ENCODE measurements at places on chromosomes 6 and 20.

DNA sequence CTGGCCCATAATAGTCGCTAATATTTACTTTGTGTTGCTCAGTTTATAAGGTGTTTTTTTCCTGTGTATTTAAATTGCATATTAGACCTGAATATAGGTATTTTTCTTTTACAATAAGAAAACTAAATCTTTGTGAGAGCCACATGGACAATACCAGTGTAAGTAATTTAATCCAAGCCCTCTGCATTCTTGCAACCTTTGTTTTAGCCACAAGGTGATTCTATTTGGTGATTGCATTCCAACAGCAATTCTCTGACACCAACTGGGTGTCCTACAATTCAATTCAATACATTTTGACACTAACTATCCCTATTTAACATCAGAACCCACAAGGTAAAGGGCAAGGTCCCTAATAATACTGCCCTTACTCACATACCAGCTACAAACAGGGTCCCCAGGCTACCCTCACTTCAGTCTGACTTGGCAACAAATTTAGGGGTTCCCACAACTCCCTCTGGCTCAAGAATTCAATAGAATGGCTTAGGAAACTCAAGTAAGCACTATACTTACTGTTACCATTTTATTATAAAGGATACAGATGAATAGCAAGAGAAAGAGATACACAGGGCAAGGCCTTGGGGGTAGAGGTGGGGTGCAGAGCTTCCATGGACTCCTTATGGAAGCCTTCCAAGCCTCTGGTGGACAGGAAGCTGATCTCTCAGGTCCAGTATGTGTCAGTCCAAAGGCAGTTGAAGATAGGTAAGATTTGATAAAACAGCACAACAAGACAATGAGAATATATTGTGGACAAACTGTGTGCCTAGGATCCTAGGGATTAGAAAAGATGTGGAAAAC lies 169.3 kb downstream of the CD83 start:
- no peak for DNase-seq

DNA sequence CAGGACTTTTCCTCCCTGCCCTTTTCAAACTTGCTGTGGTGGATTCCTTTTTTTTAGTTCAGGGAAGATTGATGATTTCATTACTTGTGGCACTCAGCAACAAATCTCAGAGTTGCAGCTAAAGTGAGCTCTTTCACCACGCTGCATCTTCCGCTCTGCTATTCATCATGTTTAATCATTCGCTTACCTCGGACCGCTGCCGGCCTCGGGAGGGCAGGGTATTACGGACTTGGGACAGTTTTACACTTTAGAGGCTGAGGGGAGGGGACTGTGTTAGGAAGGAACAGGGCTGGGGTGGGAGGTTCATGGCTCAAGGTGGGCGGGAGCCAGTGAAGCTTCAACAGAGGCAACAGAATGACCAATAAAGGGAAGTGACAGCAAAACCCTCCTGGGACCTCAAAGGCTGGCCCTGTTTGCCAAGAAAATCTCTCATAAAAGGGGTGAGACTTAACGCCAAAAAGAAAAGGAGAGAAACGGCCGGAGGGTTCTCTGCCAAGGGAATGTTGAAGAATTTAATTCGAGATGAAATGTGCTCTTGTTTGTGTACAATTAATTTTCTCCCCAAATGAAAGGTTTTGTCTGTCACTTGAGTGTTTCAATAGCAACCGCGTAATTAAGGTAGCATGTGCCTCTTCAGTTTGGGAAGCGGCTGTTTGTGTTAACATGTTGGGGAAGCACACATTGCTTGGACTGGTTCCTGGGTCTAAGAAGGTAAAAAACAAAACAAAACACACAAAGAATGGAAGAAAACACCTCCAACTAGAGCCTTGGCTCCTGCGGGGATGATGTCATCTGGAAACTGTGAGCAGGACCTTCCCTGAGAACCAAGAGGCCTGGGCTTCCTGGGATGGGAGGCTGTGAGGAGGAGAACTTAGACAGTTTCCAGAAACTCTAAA lies 72.5 kb upstream of the SULF2 start:
- no peak for DNase-seq

GRCh38 chr6:104326173-104327001 lies 533.3 kb downstream of the HACE1 start:
- DNase-seq, result no peak

- no peak for DNase-seq
Measured at GRCh38 chr6:2426561-2427340, 181.3 kb upstream of the GMDS start.

DNA sequence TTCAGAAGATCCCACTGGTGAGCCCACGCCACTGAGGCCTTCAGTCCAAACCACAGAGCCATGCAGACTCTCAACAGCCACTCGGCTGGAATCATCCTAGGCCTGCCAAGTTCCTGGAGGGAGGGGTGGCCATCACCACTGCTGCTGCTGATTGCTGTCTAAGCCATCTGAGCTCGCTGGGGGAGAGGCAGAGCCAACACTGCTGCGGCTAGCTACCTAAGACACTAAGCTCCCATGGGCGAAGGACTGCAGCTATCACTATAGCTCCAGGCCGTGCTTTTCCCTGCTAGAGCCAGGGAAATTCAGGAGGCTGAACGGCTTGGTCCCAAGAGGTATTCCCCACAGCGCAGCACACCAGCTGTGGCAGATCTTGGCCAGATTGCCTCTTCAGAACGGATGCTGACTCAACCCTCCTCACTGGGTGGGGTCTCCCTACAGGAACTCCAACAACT lies 73.6 kb downstream of the TBC1D32 start:
- DNase-seq, result no peak

DNA sequence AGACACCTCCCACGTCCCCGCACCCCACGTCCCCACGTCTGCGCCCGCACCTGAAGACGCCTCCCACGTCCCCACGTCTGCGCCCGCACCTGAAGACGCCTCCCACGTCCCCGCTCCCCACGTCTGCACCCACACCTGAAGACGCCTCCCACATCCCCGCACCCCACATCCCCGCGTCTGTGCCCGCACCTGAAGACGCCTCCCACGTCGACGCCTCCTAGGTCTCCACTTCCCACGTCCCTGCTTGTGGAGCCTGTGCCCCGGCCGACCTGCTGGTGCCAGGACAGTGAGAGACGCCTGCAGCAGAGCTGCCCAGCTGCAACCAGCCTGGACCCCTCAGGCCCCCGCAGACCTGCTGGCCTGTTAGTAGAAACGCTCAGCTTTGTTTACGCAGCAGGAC lies 22.6 kb downstream of the ANKRD60 start:
- no peak for DNase-seq

DNA sequence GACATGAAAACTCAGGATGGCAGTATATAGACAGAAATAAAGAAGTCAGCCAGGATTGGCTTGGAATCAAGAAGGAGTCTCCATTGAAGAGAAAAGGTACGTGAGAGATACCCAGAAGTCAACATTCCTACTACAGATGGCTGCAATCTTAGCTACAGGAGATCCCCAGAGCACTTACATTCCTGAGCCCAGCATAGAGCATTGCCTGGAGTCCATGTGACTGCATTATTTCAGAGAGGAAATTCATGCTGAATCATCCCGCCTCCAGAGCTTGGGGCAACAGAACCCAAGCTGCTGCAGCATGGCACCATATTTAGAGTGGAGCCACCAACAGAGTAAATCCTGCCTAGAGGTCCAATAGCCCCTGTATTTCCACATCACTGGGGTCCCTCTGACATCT lies 125.0 kb upstream of the GRIK2 start:
- DNase-seq, result no peak

DNA sequence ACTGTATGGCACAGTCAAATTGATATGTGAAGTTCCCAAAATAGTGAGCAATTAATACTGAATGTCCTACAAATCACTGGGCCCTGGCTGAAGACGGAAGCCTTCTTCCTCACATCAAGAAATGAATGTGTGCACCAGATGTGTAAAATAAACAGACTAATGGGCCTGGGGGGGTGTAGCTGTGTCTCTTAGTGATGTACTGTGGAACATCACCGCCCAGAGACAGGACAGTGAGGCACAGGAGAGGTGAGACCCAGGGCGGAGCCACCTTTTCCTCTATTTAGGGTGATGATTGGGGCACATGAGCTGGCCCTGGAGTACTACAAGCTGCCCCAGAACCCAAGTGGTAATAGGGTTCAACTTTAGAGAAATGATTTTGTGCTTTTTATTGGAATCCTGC lies 368.5 kb upstream of the ARID1B start:
- DNase-seq, result no peak

GRCh38 chr6:139962654-139963347 lies 588.4 kb upstream of the CITED2 start:
- DNase-seq, result no peak

- no peak for DNase-seq
Measured at GRCh38 chr20:23244916-23245552, 105.6 kb upstream of the NXT1 start.

DNA sequence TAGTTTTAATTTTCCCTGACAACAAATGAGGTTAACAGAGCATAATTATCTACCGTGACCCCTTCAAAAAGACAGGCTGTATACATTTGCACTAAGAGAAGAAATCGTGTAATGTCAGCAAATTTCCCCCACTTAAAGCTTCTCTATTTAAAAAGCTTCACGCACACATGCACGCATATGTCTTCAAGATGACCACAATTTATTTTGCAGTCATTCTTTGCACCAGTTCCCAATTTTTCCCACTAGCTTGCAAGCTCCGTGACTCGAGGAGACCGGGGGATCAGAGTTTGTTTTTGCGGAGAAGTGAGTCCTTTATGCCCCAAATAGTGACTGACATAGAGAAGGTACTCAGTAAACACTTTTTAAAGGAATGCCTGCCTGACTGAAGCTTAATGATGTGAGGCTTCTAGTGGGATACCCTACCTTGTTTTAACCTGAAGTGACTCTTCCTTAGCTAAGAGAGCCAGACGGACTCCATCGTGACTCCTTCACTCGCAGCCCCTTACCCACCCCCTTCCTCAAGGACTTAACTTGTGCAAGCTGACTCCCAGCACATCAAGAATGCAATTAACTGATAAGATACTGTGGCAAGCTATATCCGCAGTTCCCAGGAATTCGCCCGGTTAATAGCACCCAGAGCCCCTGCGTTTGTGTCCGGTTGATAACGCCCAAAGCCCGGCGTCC lies 9.3 kb upstream of the NQO2 start:
- no peak for DNase-seq

DNA sequence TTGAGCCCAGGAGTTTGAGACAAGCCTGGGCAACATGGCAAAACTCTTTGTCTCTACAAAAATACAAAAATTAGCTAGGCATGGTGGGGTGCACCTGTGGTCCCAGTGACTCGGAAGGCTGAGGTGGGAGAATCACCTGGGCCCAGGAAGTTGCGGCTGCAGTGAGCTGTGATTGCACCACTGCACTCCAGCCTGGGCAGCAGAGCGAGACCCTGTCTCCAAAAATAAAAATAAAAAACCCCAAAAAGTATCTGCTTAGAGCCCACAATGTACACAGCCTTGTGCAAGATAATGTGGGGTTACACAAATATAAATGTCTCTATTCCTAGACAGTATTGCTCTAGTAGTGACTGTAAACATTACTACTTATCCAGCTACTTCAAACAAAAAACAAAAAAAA lies 5.9 kb downstream of the ESF1 start:
- no peak for DNase-seq

DNA sequence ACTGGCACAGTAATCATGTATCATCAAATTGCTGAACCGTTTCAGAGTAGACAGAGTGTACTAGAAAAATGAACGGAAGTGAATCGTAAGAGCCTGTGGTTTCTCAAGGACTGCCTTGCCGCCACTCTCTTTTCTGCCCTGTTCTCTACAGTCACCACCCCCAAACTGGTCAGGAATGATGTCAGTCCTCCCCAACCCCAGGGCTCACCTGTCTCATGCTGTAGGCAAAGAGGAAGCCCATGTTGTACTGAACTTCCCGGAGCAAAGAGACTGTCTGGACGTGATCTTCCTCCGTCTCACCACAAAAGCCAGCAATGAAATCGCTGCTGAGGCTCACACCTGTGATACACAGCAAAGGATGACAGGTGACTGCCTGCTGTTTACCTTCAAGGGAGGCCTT lies 31.0 kb downstream of the CDK5RAP1 start:
- DNase-seq, result no peak

DNA sequence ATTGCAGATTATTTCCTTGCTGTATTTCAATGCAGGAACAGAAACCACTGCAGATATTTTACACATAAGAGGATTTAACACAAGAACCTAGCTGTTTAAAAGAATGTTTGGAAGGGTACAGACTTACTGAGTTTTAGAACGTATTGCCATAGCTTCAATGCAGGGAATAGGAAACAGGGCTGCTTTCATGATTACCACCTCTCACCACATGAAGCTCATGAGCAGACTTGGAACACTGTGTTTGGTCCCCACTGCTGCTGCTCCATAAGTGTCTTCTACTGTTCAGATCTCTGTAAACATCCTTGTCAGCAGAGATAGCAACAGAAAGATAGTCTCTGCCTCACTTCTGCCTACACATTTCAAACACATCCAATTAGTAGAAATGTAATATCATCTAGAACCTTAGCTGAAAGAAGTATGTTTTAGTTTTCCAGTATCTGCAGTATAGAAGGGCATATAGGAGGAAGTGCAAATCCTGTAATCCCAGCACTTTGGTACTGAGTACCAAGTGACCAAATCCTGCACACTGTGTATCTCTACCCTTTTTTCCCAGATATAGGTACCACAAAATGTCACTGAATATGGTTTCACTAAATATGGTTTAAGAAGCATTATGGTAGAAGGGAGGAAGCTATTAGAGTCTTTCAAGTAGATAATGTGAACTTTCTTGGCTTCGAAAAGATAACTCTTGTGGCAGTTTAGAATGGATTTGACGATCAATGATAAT lies 51.9 kb downstream of the STXBP5 start:
- no peak for DNase-seq

- DNase-seq, result peak; percentile 69
Measured at GRCh38 chr6:137589067-137589848, 95.1 kb upstream of the OLIG3 start.

GRCh38 chr20:461254-462198 lies 807 bp downstream of the TBC1D20 start:
- DNase-seq, result peak; percentile 20

- DNase-seq, result no peak
Measured at GRCh38 chr6:74651948-74652842, 553.7 kb downstream of the COL12A1 start.

DNA sequence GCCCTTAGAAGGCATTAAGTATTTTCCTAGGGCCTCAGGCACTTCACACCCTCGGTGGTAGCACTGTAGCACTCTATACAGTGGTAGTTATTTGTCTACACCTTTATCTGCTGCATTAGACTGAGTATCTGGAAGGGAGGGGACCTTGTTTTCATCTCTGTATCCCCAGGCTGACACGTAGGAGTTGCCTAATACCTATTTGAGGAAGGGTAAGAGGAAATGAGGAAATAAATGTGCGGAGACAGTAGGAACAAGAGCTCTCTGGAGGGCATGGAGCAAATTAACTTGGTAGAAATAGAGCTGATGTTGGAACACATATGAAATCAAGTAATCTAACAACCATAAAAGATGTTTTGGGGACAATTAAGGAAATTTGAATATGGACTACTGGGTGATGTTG lies 3.9 kb downstream of the CNPY3 start:
- DNase-seq, result no peak

Measured in NT2/D1 (cell line).